ENCODE measurements at places on chromosomes 5 and 9. TPM values are rescaled to one million over a fixed set of nuclear protein-coding genes. Genes with fewer than 3 reads are reported as not detected.

DNA sequence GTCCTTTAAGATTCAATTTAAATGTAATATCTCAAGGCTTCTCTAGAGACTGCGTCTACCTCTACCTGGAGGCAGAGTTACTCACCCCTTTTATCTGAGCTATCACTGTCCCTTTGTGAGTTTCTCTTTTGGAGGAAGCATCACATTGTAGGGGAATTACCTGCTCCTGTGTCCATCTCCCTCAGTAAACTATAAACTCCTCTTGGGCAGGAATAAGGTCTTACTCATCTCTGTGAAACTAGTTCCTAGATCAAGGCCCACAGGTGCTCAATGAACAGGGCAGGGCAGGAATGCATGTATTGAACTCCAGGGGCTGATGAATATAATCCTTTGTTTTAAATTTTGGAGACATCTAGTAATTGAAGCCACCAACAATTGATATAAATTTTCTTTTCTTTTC, 139.8 kb upstream of the ERCC6L2 start:
- no peak overlapping the region for H3K4me3 ChIP-seq
- no peaks in the 10 kb centered on the region for H3K4me1 ChIP-seq
- no peaks in the 10 kb centered on the region for H3K27me3 ChIP-seq
- no peak overlapping the region for H3K27ac ChIP-seq
- DNase-seq, result no peak
- no peaks in the 10 kb centered on the region for H3K36me3 ChIP-seq

GRCh38 chr5:77498952-77499351, 6.8 kb upstream of the WDR41 start:
- no peak overlapping the region for H3K4me3 ChIP-seq
- no peak overlapping the region for H3K27ac ChIP-seq
- no peak for DNase-seq
- H3K36me3 ChIP-seq, result no peaks in the 10 kb centered on the region

The INSYN2B gene
- total RNA-seq, result not detected

- no peaks in the 10 kb centered on the region for H3K36me3 ChIP-seq
- H3K27me3 ChIP-seq, result no peaks in the 10 kb centered on the region
- no peak for DNase-seq
- no peaks in the 10 kb centered on the region for H3K4me1 ChIP-seq
- H3K27ac ChIP-seq, result no peak overlapping the region
Measured at GRCh38 chr5:136114414-136115125, 18.1 kb upstream of the SMAD5 start.

GRCh38 chr5:68565427-68565826, 349.9 kb downstream of the PIK3R1 start:
- DNase-seq, result no peak
- H3K27ac ChIP-seq, result no peak overlapping the region
- H3K27me3 ChIP-seq, result no peaks in the 10 kb centered on the region
- H3K4me3 ChIP-seq, result no peak overlapping the region

The FCN1 gene
- 1.7 TPM for total RNA-seq

GRCh38 chr5:78538240-78538850, 110.2 kb downstream of the LHFPL2 start:
- no peak for DNase-seq
- no peak overlapping the region for H3K27ac ChIP-seq
- no peak overlapping the region for H3K4me3 ChIP-seq
- no peaks in the 10 kb centered on the region for H3K36me3 ChIP-seq
- H3K27me3 ChIP-seq, result no peaks in the 10 kb centered on the region
- peaks cover 34% of the 10 kb centered on the region for H3K4me1 ChIP-seq

DNA sequence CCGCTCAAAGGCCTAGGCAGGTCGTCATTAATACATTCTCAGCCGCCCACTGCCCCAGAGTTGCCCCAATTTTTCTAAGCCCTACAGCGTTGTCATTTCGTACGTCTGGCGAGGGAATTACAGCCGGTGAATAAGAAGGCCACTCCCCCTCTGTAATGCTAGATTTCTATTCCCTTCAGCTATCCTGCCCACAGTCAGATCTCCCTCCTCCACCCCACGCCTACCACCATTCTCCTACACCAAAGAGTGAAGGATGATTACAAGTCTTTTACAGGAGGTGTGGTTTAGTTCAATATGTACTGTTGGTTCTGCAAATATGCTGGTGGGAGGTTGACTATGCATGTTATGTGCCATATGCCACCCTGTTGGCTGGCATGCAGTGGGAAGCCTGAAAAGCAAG, 83.7 kb upstream of the SMIM15 start:
- no peaks in the 10 kb centered on the region for H3K27me3 ChIP-seq
- DNase-seq, result no peak
- peaks cover 7% of the 10 kb centered on the region for H3K4me1 ChIP-seq
- H3K27ac ChIP-seq, result peak overlapping the region; percentile 36

- DNase-seq, result no peak
- H3K4me1 ChIP-seq, result no peaks in the 10 kb centered on the region
- no peak overlapping the region for H3K4me3 ChIP-seq
- no peaks in the 10 kb centered on the region for H3K27me3 ChIP-seq
Measured at GRCh38 chr5:156438076-156438475, 111.1 kb downstream of the SGCD start.

The DAPK1 gene
- total RNA-seq, result 51.7 TPM

DNA sequence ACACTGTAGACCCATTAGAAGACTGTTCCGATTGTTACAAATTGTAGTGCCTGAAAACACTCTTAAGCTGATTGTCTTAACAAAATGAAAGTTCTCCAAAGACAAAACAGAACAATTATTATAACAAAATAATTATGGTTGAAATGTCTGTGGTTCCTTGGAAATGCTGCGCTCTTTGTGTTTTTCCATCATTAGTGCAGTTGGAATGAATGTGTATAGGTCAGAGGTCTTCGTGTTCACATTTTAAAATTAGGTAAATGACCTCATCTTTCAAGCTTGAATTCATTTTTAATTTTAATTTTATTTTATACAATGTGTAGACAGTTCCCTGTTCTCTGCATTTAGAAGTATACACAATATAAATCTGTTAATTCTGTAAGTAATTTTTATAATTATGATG, 56.7 kb upstream of the NXNL2 start:
- no peak overlapping the region for H3K4me3 ChIP-seq
- peaks cover 44% of the 10 kb centered on the region for H3K36me3 ChIP-seq
- H3K4me1 ChIP-seq, result no peaks in the 10 kb centered on the region
- no peak for DNase-seq
- no peaks in the 10 kb centered on the region for H3K27me3 ChIP-seq
- H3K27ac ChIP-seq, result no peak overlapping the region

The RLN1 gene
- not detected for total RNA-seq

The NUTM2G gene
- not detected for total RNA-seq

The GADD45G gene
- total RNA-seq, result 90.3 TPM

The MYMK gene
- not detected for total RNA-seq

DNA sequence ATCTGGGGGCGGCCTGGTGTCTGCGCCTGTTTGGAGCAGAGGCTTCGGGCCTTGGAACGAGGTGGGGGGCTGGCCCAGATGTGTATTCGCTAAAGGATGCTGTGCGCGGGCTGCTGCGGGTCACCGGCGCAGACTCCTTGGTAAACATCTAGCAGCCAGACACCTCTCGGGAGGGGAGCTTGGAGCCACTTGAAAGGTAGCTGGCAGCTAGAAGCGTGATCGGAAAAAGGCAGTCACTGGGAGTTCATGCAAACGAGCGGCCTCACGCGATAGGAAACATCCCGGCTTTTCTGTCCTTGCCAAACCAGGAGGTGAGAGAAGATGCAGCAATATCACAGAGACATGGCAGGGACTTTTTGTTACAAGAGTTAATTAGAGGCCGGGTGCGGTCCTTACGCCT, 8.1 kb downstream of the LAMC3 start:
- no peak overlapping the region for H3K27ac ChIP-seq
- H3K4me1 ChIP-seq, result no peaks in the 10 kb centered on the region
- no peaks in the 10 kb centered on the region for H3K36me3 ChIP-seq

The IQGAP2 gene
- 30.7 TPM for total RNA-seq

GRCh38 chr5:72117307-72117706, 10.0 kb downstream of the MAP1B start:
- no peak for DNase-seq
- H3K36me3 ChIP-seq, result peaks cover 12% of the 10 kb centered on the region
- no peaks in the 10 kb centered on the region for H3K27me3 ChIP-seq
- H3K4me1 ChIP-seq, result no peaks in the 10 kb centered on the region

DNA sequence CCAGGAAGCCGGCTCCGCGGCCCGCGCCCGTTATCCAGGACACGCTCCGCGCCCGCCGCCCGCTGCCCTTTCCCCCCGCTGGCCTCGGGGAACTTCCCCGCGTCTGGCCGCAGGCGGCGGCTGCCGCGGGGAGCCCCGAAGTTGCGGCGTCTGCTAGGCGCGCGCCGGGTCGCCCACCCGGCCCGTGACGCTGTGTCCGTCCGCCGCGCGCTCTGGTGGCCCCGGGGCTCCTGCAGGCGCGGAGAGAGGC, 621 bp upstream of the GCNT4 start:
- H3K4me3 ChIP-seq, result peak overlapping the region; percentile 94
- H3K4me1 ChIP-seq, result peaks cover 62% of the 10 kb centered on the region
- no peak for DNase-seq
- peak overlapping the region; percentile 97 for H3K27ac ChIP-seq
- no peaks in the 10 kb centered on the region for H3K27me3 ChIP-seq

The CATSPER3 gene
- not detected for total RNA-seq

GRCh38 chr5:67971971-67972821, 243.4 kb upstream of the PIK3R1 start:
- DNase-seq, result no peak
- no peaks in the 10 kb centered on the region for H3K27me3 ChIP-seq
- no peak overlapping the region for H3K4me3 ChIP-seq
- H3K27ac ChIP-seq, result peak overlapping the region; percentile 80

DNA sequence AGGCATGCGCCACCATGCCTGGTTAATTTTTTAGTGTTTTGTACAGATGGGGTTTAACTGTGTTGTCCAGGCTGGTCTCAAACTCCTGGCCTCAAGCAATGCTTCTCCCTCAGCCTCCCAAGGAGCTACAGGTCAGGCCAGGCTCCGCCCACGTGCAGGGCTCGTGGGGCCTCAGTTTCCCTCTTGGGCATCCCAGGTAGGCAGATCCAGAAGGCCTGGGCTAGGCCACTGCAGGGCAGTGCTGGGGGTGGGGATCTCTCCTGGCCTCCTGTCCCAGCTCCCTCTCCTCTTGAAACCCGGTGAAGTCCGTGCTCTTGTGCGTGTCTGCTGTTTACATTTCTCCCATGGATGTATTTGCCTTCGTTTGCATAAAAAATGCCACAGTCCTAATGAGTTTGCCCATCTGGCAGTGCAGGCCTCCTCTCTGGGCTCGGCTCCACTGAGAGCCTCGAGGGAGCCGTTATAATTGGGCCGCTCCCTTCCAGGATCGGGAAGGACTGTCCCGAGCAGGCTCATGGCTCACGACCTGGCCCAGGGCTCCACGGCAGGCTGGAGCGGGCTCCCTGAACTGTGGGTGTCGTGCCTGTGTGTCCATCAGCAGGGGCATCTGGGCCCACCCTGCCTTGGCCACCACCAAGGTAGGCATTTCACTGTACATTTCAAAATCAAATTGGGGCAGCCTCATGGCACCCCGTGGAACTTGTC, 52.6 kb upstream of the RUFY1 start:
- peaks cover 3% of the 10 kb centered on the region for H3K27me3 ChIP-seq
- no peak for DNase-seq
- no peaks in the 10 kb centered on the region for H3K36me3 ChIP-seq
- no peak overlapping the region for H3K4me3 ChIP-seq
- no peaks in the 10 kb centered on the region for H3K4me1 ChIP-seq
- no peak overlapping the region for H3K27ac ChIP-seq

- no peaks in the 10 kb centered on the region for H3K4me1 ChIP-seq
- H3K27me3 ChIP-seq, result no peaks in the 10 kb centered on the region
- DNase-seq, result no peak
- no peaks in the 10 kb centered on the region for H3K36me3 ChIP-seq
Measured at GRCh38 chr5:113900816-113901215, 387.3 kb downstream of the YTHDC2 start.

The DDX4 gene
- total RNA-seq, result not detected

GRCh38 chr5:55597014-55597981, 62.5 kb upstream of the PLPP1 start:
- no peak overlapping the region for H3K4me3 ChIP-seq
- no peaks in the 10 kb centered on the region for H3K27me3 ChIP-seq
- H3K36me3 ChIP-seq, result no peaks in the 10 kb centered on the region

GRCh38 chr9:93127395-93127911, 6.6 kb downstream of the NINJ1 start:
- H3K36me3 ChIP-seq, result peaks cover 41% of the 10 kb centered on the region
- no peaks in the 10 kb centered on the region for H3K27me3 ChIP-seq
- H3K4me3 ChIP-seq, result no peak overlapping the region
- H3K27ac ChIP-seq, result peak overlapping the region; percentile 99
- H3K4me1 ChIP-seq, result peaks cover 73% of the 10 kb centered on the region

The LVRN gene
- 2.1 TPM for total RNA-seq

DNA sequence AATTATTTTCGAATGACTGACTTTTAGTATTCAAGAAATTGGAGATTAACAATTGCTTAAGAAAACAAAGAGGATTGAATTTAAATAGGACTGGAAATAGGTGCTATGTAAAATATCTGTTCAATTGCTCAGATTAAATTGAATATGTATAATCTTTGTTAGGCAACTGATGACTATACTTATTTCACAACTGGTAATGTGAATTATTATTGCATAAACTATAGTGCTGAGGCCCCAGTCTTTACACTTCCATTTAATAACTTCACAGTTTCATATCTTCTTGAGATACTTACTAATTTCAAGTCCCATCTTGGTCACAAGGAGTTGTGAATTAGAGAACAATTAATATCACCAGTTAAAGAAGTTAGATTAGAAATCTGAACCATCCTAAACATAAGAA, 16.7 kb downstream of the CEP78 start:
- DNase-seq, result no peak
- no peaks in the 10 kb centered on the region for H3K27me3 ChIP-seq
- H3K27ac ChIP-seq, result no peak overlapping the region
- peaks cover 26% of the 10 kb centered on the region for H3K36me3 ChIP-seq
- no peaks in the 10 kb centered on the region for H3K4me1 ChIP-seq
- H3K4me3 ChIP-seq, result no peak overlapping the region

DNA sequence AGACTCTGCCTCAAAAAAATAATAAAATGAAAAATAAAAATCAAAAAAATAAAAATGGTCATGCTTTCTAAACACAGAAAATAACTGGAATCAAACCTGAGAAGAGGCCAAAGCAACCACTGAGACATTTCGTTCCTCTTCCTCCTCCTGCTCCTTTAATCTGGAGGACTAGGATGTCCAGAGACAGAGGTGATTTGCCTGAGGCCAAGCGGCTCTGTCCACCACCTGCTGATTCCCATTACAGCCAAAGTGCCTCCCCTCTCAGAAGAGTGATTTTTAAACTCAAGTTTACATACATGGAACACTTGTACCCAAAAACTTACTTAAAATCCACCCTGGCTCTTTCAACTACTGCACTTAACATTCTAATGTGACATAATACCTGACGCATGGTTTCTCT, 65.6 kb downstream of the TLE1 start:
- H3K27ac ChIP-seq, result no peak overlapping the region
- H3K36me3 ChIP-seq, result peaks cover 6% of the 10 kb centered on the region
- H3K4me3 ChIP-seq, result no peak overlapping the region
- DNase-seq, result no peak
- H3K4me1 ChIP-seq, result peaks cover 31% of the 10 kb centered on the region
